ENCODE measurements at places on chromosomes 6 and 20. TPM values are rescaled to one million over a fixed set of nuclear protein-coding genes. Genes with fewer than 3 reads are reported as not detected.

The FUT9 gene
- 0.11 TPM for total RNA-seq

The NEURL2 gene
- 9.8 TPM for total RNA-seq

The GRM4 gene
- total RNA-seq: not detected

The OXT gene
- not detected for total RNA-seq

The CCNC gene
- total RNA-seq: 37.8 TPM

All from prostate gland (tissue), 2 donors.